Hair follicle dermal papilla cell (primary cell): ENCODE measurements at places on chromosomes 1 and 21. TPM values are rescaled to one million over a fixed set of nuclear protein-coding genes. Genes with fewer than 3 reads are reported as not detected.

The TDRD5 gene
- total RNA-seq: not detected in 2 replicates

The GJA8 gene
- total RNA-seq: not detected in 2 replicates

The FMN2 gene
- 9.4 and 12.8 TPM in 2 replicates for total RNA-seq

The AKNAD1 gene
- total RNA-seq: 0.49 TPM in 1 of 2 replicates, not detected in the other

The OXCT2 gene
- 1.8 and 2.7 TPM in 2 replicates for total RNA-seq

The ETNK2 gene
- total RNA-seq: 16.8 and 17.5 TPM in 2 replicates

The CFHR3 gene
- not detected in 2 replicates for total RNA-seq

The WDR4 gene
- total RNA-seq: 11.2 and 14.8 TPM in 2 replicates

The FAM167B gene
- 2.4 and 2.7 TPM in 2 replicates for total RNA-seq

The OR6N1 gene
- total RNA-seq: not detected in 2 replicates

The TAS1R3 gene
- 0.32 and 0.36 TPM in 2 replicates for total RNA-seq

The SVBP gene
- 14.1 and 15.7 TPM in 2 replicates for total RNA-seq

The HES3 gene
- total RNA-seq: not detected in 2 replicates

The OR14K1 gene
- total RNA-seq: 0.49 TPM in 1 of 2 replicates, not detected in the other

The ATP6V0B gene
- 55.5 and 62.8 TPM in 2 replicates for total RNA-seq
